Right lung (tissue), 10 donors: ENCODE measurements at places on chromosomes 2 and 18. TPM values are rescaled to one million over a fixed set of nuclear protein-coding genes. Genes with fewer than 3 reads are reported as not detected.

The FHOD3 gene
- polyA plus RNA-seq: 2.5 TPM

The PTMA gene
- 1,966 TPM for polyA plus RNA-seq

The MSTN gene
- 2.4 TPM for polyA plus RNA-seq

The CD207 gene
- not detected for polyA plus RNA-seq

The MC2R gene
- polyA plus RNA-seq: not detected

The SLC23A3 gene
- polyA plus RNA-seq: 3.8 TPM
